ENCODE measurements at places on chromosomes 11 and 22.
A peak's percentile ranks its signal among the peaks of the same experiment; 100 is the strongest.

DNA sequence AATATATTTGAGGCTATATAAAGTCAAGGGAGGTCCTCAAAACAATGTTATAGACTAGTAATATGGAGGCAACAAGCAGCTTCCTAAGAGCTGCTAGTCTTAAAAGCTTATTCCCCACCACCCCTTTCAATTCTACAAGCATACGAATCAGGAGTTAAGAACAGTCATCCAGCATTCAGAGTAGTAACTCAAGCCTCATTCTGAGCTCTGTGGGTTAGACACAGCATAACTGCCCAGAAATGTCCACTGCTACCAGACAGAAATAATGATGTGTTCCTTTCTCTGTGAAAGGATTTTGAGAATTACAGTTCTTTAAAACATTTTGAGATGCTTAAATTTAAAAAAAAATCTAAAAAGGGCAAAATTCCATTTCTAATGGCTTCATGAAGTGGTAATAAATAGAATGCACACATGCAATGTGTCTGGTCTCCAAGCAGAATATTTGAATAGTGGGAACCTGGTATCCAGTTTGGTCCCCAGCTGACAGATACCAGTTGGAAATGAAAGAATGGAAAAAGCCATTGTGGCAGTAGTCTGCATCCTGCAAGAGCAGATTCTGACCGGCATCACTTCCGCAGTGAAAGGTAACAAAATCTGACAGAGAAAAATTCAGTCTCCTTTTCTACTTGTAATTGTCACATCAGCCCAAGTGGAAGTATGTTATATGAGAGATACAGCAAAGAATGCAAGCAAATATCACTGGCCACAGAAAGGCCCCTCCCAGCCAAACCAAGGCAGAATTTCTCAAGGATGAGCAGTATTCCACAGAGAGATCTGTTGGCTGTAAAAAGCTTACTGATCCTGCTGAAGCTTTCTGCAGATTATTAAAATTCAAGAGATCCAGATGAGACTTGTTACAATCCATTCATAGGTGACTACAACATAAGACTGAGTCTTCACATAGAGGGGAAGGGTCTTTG is 310.8 kb upstream of the PITPNB start:
- no peak for DNase-seq

- no peak for DNase-seq
These were observed 13.2 kb upstream of the NPAS4 start for GRCh38 chr11:66407651-66408050.

- no peak for DNase-seq
These were observed 17.5 kb downstream of the WT1 start for GRCh38 chr11:32417806-32418205.

GRCh38 chr22:29342177-29342576 is 26.7 kb upstream of the RASL10A start:
- no peak for DNase-seq

DNA sequence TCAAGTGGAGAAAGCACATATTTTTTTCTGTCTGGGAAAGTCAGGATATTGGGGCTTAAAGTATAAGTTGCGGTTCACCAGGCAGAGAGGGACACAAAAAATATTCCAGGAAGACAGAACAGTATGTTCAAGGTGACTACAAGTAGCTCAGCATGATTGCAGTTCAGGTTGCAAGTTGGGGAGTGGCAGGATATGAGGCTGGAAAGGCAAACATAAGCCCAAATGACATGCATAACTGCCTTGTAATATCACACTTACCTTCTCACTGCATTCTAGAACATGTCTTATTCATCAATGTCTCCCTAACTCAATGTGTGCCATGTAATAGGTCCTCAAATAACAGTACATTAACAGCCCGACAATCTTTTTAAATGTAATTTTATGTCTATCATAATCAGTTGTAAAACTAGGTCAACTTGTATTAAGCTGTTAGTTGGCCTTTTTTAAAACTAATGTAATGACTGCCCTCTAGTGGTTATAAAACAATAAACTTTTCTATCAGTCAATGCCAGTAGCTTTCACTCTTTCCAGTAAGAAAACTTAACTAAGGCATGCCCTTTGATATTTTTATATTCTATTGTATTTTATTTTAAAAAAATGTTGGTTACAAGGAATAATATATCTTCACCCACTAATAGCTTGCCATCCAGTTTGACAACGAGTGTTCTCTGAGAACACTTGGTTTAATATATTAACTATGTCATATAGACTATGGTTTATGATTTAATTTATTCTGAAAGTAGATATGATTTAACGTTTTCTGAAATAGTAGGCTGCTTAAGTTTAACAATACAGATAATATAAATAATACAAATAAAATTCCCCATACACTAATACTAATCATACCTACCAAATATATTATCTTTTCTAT is 39.4 kb upstream of the CFAP300 start:
- no peak for DNase-seq

GRCh38 chr11:129817534-129818051 is 1.9 kb downstream of the TMEM45B start:
- DNase-seq: no peak

- DNase-seq: no peak
These were observed 25.1 kb upstream of the LDLRAD3 start for GRCh38 chr11:35918716-35919115.

GRCh38 chr11:128694618-128695481 is 978 bp downstream of the FLI1 start:
- DNase-seq: peak; percentile 59

- DNase-seq: peak; percentile 62
These were observed 4.8 kb downstream of the CLCF1 start for GRCh38 chr11:67368621-67369020.

- no peak for DNase-seq
These were observed 99.1 kb upstream of the GRAMD1B start for GRCh38 chr11:123330948-123331347.

DNA sequence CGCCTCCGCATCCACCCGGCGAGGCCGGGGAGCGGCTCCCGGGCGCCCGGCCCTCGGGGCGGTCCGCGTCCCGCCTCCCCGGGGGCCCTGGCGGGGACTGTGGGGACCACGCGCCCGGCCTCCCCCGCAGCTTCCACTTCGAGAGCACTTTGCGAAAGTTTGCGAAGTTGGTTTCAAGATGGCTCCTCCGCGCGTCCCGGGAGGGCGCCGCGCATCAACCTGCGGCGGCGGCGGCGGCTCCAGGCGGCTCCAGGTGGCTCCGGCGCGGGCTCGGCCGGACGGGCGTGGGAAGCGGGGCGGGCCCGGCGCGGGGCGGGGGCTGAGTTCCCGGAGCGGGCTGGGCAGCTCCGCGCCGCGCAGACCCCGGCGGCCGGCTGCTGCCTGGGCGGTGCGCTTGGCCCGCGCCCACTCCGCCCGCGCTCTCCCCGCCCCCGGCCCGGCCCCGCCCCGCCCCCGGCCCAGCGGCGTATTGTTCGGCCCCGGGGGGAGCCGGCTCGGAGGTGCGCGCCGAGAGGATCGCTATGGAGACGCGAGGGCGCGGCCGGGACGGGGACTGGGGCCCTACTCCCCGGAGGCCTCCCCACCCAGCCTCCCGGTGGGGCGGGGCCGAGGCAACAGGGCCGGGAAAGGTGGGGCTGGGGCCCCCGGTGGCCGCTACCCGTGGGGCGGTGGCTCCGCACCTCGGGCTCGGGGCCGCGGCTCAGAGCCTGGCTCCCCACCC is at the start of gene CELSR1:
CELSR1 (minus strand) TSS at position 396 of the 721 bp plus-strand sequence. CDS start 450 bp downstream, outside the sequence.
- peak; percentile 36 for DNase-seq

DNA sequence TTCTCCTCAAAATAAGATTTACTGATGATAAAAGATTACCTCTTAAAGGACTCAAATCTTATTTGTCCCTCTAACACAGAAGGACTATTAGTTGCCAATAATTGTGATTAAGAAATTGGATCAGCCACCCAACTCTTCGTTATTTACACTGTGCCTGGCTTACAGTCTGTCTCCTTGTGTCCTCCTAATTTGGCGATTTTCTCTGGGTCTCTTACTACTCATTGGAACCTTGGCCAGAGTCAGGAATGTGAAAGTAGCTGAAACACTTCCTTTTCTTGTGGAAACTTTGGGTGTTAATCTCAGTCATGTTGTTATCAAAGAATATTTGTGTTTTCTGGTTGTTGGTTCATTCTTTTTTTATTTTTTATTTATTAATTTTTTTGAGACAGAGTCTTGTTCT is 83.2 kb downstream of the TEAD1 start:
- DNase-seq: no peak

DNA sequence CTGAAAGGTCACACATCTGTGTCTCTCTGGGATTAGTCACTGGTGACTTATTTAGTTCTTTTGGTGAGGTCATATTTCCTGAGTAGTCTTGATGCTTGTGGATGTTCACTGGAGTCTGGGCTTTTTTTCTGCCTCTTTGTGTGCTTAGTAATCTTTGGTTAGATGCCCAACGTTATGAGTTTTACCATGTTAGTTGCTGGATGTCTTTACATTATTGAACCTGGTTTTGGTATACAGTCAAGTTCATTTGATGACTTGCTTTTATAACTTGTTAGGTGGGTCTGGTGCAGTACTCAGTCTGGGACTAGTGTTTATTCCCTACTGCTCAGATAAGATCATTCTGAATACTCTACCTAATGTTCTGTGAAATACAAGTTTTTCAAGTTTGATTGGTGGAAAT is 26.2 kb upstream of the SLC37A2 start:
- DNase-seq: no peak

- DNase-seq: no peak
These were observed 1.0 kb downstream of the PATL1 start for GRCh38 chr11:59667812-59668187.

DNA sequence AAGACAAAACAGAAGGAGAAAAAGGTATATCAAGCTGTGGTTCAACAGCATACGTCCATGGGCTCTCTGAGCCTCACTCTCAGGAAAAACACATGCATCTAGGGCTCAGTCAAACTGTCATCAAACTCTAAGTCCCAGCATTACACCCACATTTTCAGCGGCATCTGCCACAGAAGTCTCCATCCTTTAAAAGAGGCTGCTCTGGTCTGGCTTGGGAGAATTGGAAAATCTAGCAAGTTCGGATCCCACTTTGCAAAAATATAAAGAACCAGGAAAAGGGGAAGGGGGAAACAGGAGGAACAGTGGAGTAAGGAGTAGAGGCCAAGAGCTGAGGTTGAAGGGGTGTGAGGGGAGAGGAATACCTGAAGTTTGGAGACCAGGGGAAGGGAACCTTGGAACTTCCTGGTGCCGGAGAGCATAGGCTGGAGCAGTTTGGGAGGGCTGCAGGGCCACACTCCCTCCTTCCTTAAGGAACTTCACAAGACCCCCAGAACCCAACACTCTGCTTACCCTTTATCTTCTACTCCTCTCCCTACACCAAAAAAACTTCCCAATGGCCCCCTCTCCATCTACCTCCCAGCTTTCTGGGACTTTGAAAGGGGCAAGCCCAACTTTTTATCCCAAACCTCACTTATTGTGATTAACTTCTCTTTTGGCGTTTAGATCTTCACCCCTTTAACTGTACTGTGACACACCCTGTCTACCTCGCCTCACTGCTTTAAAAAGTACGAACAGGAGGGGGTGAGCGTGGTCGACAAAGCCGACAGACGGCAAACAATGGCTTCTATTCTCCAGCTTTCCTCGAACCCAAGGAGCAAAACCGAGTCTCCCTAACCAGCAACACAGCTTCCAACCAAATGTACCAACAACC is 4.0 kb downstream of the PAX6 start:
- DNase-seq: no peak

DNA sequence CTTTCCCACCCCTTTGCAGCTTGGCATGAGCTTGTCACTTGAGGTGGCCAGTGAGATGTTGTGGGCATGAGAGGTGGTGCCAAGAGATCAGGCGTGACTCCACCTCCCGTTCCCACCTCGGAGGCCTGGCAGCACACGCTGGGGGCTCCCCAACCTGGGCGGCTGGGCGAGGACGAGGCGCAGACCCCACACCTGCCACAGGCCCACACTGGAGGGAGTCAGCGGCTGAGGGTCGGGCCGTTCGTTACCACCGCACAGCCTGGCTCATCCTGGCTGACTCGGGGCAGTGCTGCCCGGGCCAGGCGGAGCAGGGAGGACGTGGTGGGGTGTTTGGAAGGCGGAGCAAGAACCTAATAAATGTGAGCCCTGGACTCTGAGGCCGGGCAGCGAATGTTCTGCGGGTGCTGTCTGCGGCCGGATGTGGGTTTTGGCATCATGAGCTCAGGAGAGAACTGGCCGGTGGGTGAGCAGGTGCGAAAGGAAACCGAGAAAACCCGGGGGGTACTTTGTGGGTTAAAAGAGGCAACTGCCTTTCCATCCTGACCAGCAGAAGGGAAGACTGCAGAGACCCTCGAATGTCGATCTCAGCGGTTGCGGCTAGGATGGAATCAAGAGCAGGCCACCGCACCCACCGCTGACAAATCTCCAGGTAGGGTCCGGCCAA is 10.2 kb upstream of the IFITM3 start:
- peak; percentile 57 for DNase-seq

GRCh38 chr11:66044757-66045156 is 4.2 kb downstream of the GAL3ST3 start:
- no peak for DNase-seq

- no peak for DNase-seq
These were observed 11.5 kb downstream of the VSTM5 start for GRCh38 chr11:93838967-93839366.

GRCh38 chr22:48822278-48823233 is 1005.1 kb downstream of the BRD1 start:
- DNase-seq: no peak

DNA sequence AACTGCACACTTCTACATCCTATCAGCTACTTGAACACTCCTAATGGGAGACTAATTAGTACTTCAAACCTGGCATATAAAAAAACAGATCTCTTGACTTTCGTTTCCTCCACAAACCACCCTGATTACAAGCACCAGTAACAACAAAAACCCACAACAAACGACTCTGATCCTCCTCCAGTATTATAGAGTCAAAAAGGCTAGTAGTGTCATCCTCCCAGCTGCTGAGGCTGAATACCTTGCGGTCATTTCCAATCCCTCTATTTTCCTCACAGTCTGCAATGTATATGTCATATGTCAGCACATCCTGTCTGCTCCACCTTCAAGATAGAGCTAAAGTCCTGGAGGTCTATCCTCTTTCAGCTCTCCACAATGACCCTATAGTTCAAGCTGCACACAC is 688.9 kb upstream of the RAG2 start:
- DNase-seq: no peak

DNA sequence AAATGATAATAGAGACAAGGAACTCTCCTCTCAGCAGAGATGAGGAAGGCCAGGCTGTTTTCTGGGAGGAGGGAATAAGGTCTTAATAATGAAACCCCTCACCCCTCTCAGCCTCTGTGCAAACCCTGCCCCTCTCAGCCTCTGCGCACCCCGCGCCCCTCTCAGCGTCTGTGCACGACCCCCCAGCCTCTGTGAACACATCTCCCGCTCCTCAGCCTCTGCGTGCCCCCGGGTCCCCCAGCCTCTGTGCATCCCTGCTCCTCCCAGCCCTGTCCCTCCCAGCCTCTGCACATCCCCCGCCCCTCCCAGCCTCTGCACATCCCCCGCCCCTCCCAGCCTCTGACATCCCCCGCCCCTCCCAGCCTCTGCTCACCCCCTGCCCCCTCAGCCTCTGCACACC is 837.8 kb downstream of the TBC1D22A start:
- no peak for DNase-seq

DNA sequence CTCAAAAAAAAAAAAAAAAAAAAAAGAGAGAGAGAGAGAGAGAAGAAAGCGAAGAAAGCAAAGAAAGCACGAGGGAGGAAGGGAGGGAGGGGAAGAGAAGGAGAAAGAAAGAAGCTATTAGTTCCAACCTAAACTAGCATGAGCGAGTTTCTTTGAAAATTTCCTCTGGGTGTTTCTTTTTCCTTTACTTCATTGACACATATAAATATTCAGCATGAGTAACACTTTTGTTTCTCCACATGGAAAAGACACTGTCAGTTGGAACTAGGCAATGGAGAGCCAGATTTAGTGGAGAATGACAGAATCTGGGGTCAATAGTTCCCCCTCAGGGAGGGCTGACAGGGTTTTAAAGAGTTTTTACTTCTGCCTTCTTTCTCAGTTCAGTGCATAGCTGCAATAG is 257.4 kb downstream of the DDX10 start:
- no peak for DNase-seq

- DNase-seq: no peak
These were observed 36.8 kb upstream of the CSTF3 start for GRCh38 chr11:33197915-33198727.
